Activated CD4-positive, alpha-beta T cell treated with anti-CD3 and anti-CD28 coated beads, Interleukin-2, amount 50 U/mL, for 48 hours (primary cell): ENCODE measurements at places on chromosomes 7 and 10.
A peak's percentile ranks its signal among the peaks of the same experiment; 100 is the strongest.

DNA sequence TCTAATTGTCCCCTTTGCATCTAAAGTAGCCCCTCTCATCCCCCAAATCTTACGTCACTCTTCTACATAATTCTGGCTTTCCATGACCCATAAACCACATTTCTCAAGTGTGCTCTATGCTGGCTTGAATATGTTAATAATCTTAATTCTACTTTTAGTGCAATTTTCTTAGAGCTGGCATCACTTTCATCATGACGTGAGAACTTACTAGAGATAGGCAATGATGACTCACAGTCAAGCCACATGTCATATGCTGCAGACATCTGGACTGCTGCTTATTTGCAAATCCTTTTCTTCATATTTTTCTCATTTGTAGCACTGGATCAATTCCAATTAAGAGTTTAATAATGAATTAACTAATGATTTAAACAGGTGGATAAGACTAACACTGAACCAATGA is 260.7 kb upstream of the PRKCQ start:
- DNase-seq, result no peak

- DNase-seq, result no peak
Measured at GRCh38 chr7:102189756-102190155, 96.9 kb upstream of the SH2B2 start.

- no peak for DNase-seq
Measured at GRCh38 chr7:77402818-77403217, 13.3 kb downstream of the GSAP start.

DNA sequence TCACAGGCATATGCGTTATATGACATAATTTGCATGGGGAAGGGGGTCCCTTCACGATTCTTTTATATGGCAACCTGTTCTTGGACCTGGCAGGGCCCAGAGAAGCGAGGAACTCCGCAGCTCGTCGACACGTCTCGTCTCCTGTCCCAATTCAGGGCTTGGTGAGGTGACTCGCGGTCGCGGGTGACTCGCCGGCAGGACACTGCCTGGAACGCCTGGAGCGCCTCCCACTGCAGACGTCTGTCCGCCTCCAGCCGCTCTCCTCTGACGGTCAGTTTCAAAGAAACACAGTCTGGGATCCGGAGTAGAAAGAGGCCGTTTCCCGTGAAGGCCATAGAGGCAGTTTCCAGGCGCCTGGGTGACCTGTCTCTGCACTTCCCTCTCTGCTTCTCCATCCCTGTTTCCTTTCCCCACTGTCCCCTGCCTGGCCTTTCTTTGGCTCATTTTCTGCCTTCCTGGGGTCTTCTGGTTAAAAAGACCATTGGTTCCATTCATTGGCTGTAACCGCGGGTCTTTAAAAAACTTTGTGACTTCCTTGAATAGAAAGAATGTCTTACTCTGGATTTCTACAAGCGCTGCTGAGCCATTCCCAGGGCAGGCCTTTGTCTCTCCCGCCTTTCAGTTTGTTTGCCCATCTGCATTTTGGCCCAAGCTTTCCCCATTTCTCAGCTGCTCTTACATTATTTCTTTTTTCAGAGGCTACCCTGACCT is 1.2 kb downstream of the UPP1 start:
- no peak for DNase-seq

DNA sequence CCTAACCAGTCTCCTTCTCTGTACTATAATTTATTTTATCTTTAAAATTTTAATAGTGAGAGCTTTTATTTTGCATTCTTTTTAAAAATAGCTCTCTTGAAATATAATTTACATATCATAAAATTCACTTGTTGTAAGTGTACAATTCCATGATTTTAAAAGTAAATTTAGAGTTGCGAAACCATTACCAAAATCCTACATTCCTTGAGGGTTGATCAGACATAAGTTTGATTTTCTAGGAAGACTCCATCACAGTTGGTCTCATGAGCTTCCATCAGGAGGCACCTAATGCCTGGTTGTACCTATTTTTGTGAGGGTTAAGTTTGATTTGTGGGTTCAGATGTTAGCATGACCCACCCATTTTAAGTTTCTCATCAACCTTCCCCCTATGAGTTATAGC is 108.1 kb downstream of the BMPER start:
- DNase-seq, result no peak

DNA sequence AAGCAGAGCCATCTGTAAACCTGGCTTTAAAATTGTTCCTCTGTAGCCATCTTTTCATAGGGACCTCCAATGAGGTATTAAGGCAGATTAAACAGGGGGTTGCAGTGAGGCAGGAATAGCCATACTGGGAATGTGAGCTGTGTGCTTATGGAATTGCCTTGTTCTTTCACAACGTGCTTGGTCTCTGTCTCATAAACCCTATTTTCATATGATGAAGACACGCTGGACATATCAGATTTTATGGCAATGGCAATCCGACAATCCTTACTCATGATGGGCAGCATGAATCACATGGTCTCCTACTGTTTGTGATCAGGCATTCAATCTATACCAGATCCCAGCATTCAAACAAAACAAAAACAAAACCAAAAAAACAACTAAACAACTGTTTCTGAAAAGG is 418.9 kb upstream of the NRP1 start:
- no peak for DNase-seq

GRCh38 chr7:132933072-132933458 is 148.8 kb downstream of the CHCHD3 start:
- DNase-seq, result no peak

- DNase-seq, result no peak
Measured at GRCh38 chr7:79622781-79623180, 169.3 kb upstream of the MAGI2 start.

DNA sequence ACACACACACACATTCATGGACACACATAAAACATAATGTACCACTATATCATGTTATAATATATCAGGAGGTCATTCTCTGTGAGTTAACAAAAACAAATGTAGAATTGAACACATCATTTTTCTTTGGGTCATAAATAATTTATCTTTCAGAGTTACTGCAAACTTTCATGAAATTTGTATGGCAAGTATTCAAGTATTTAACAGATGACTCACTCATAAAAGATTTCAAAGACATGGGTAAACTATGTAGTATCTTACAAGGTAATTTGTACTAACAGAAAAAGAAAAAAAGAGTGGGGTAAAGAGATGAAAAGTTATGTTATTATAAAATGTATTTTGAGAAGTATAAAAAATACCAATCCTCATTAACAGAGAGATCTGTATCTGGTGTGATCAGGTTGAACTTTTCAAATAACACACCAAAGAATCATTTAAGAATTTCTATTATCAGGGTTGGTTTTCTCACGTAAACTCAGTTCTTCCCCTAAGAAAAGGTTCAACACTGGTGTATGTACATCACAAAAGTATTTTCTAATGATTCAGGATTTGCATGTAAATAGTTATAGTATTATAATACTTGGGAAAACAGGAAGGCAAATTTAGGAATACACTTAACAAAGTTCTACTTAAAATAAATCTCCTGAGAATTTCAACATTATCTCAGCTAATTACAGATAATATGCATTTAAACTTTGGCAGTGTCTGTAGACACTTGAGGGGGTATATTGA is 933.1 kb upstream of the LRRN3 start:
- DNase-seq, result no peak

- no peak for DNase-seq
Measured at GRCh38 chr10:124386186-124387077, 32.3 kb downstream of the OAT start.

DNA sequence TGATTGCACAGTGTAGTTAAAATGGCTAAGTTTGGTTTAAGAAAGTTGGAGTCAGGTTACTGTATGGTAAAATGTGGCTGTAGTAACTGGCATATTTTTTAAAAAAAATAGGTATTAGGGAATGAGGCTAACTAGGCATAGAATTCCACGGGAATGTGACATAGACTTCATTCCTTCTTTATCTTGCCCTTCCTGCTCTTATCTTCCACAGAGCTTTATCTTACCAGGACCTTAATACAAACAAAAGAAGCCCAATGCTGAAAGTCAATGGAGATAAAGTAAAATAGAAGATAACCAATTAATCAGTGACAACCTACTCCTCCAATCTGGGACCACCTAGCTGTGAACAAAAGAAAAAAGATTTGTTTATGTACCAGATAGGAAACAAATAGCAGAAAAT is 58.1 kb downstream of the TET1 start:
- no peak for DNase-seq

- no peak for DNase-seq
Measured at GRCh38 chr7:151558575-151558974, 38.9 kb upstream of the RHEB start.

DNA sequence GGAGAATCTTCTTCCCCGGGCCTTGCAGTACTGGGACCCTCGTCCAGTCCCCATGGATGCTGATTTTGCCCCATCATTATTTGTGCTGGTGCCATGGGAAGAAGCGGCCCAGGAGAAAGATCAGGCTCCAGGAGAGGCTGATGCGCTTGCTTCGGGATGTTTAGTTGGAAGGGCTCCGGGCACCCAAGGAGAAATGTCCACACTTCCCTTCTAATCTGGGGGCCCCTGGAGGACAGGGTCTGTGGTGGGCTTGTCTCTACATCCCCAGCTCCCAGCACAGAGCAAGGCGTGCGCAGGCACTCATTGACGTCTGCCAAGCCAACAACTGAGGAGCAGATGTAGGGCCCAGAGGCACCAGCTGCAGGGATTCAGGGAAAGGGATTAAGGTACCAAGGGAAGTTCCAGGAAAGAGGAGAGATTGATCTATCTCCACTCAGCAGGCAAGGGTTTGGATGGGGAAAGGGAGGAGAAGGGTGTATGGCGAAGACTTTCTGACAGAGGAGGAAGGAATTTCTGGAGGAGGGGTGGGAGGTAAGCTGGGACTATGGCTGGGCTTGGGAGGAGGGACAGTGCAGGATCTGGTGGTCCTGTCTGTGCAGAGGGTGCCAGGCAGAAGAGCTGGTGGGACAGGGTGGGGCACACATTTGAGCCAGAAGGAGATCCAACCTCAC is 38.7 kb upstream of the LEP start:
- no peak for DNase-seq

DNA sequence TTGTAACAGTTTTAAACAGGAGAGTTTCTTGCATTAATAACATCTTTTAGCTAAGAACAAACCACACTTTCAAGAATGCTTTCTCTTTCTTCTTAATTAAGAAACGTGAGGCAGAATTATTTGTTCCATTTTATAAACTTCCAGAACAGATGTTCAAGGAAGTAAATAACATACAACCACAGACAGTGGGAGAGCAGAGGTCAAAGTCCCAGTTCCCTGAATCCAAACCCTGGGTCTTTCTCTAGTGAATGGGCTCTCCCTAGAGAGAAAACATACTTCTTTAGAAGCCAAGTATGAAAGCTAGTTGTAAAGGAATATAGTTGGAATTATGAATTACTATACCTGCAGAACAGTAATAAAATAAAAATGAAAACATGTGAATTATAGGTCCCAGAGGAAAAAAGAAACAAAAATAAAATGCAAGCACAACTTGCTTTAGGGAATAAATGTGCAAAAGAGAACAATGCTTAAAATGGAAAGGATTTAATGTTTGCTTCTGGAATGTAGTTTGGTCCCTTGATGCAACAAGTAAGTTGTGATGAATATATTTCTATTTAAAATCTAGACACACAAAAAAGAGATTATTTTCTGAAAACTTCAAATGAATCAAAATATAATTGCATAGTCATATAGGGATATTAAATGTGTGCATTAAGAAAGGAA is 6.0 kb downstream of the OR6B1 start:
- DNase-seq, result no peak

GRCh38 chr7:158494162-158494586 is 93.4 kb downstream of the PTPRN2 start:
- peak; percentile 2 for DNase-seq

GRCh38 chr7:7614018-7614741 is 26.4 kb upstream of the UMAD1 start:
- no peak for DNase-seq

DNA sequence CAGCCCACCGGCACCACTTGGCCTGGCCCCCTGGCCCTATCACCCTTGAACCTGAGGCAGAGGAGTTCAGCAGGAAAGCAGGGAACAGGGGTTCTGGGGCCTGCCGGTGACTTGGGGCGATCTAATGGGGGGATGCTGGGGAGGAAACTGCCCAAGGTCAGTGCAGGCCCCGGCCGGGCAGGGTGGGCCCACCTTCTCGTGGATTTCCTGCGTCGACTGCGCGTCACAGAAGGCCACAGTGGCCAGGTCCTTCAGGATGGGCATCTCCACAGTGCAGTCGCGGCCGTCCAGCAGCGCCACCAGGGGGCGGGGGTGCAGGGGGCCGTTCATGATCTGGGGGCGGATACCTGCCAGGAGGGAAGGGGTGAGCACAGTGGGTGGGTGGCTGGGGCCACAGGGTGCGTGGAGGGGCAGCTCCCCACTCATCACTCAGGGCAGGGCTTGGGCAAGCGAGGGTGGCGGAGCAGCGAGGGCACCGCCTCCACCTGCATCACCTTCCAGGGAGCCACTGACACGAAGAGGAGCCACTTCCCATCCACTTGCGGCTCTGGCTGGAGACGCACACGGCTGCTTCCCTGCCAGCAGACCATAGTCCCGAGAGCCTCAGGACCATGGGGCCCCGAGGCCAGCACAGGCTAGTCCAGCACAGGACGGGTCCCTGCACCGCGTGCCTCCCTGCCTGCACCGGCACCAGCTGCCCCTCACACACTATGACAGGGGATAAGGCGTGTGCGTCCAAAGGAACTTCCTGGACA is 61.4 kb downstream of the ZRANB1 start:
- DNase-seq, result no peak

DNA sequence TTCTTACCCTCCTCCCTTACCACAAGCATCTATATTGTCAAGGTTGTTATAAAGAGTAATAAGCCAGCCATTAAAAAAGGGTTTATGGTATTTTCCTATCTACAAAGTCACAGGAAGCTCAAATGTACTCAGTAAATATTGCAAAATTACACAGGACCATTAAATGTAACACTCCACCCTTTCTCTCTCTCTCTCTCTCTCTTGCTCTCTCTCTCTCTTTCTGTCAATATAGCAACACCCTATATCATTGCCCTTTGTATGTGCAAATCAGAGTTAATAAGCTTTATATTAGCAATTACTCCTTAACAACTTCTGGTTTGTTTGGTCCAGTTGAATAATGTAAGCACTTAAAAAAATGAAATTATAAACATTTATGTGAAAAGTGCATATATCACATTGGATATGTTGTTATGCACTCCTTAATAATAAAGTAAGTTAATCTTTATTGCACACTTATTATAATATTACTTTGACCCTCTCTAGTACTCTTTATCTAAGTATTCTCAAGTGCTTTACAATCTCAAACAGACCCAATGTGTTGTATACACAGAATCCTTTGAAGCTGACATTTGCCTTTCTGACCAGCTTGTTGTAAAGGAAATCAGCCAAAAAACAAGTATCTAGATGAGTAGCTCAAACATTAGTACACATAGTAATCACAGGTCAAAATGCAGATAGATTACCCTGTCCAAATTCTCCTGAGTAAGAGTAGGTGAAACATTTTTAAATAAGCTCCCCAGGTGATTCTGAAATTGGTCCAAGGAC is 93.2 kb downstream of the CFTR start:
- no peak for DNase-seq

GRCh38 chr10:85407088-85407487 is 959.5 kb downstream of the GRID1 start:
- no peak for DNase-seq

- DNase-seq, result peak; percentile 64
Measured at GRCh38 chr10:3803927-3804741, 19.1 kb upstream of the KLF6 start.

- DNase-seq, result no peak
Measured at GRCh38 chr10:126135941-126136595, 239.7 kb downstream of the FANK1 start.

GRCh38 chr7:122597277-122597676 is 101.6 kb downstream of the RNF133 start:
- no peak for DNase-seq

GRCh38 chr7:153930696-153931095 is 121.5 kb upstream of the DPP6 start:
- DNase-seq, result no peak

- no peak for DNase-seq
Measured at GRCh38 chr7:120156476-120156875, 116.5 kb upstream of the KCND2 start.
